Stimulated activated CD4-positive, alpha-beta T cell treated with anti-CD3 and anti-CD28 coated beads, Interleukin-2, amount 100 ng/mL, for 4 hours (primary cell): ENCODE measurements at places on chromosomes 6 and 20.

DNA sequence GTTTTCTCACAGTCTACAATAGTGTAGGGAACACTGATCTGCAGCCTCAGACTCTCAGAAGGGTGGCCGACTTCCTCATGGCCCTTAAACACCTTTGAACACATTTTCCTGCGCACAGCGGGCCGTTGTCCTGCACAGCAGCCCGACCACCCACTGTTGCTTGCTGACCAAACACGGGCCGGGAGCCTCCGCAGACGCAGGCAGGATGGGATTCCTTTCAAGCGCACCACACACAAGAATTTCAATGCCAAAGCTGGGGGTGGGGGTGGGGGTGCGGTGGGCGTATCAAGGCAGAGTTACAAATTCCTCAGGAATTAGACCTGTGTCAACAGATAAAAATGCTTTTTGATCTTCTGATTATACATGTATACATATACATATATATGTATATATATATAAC lies 74.5 kb downstream of the HUS1B start:
- no peak for DNase-seq

DNA sequence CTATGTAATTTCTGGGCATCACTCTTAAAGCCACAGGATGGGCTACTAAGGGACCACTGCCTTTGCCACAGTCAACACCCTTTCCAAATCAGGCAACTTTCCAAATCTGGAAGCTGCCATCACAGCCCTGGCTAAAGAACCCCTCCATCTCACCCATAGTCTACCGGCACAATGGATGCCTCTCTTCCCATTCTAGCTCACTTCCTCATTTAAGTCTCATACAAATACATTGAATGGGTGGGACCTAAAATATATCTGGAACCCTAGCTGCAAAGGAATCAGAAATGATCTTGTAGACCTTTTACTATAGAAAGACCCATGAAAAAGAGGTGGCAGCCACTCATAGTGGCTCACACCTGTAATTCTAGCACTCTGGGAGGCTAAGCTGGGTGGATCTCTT lies 3.3 kb upstream of the TREML4 start:
- DNase-seq: no peak

- DNase-seq: no peak
Observed at GRCh38 chr6:2510316-2510715, 240.4 kb downstream of the MYLK4 start.

DNA sequence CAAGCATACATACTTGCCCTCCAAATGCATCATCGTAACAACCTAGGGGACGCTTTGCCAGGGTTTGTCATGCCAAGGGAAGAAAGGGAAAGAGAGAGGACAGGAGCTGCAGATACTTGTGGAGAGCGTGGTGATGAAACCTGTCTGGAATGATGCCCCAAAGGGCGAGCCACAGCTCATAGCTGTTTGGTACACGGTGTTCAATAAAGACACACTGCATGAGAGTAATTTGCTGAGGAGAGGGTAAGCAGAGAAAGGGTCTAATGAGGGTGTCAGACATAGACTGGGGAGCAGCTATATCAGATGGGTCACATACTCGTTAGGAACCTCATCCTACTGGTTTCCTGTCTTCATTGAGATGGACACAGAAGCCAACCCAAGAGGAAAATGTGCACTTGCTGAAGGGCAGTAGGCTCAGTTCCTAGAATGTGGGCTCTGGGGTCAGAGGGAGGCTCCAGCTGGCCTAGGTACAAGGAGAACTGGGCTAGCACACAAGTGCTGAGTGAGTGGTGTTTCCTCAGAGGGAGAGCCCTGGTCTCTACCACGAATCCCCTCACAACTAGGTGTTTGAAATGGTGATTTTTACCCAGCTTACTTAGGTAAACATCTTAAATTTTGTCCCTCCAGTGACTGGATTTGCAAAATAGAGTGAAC lies 5.2 kb upstream of the FOXO3 start:
- no peak for DNase-seq

- no peak for DNase-seq
Observed at GRCh38 chr6:137291441-137291840, 72.3 kb upstream of the IFNGR1 start.

DNA sequence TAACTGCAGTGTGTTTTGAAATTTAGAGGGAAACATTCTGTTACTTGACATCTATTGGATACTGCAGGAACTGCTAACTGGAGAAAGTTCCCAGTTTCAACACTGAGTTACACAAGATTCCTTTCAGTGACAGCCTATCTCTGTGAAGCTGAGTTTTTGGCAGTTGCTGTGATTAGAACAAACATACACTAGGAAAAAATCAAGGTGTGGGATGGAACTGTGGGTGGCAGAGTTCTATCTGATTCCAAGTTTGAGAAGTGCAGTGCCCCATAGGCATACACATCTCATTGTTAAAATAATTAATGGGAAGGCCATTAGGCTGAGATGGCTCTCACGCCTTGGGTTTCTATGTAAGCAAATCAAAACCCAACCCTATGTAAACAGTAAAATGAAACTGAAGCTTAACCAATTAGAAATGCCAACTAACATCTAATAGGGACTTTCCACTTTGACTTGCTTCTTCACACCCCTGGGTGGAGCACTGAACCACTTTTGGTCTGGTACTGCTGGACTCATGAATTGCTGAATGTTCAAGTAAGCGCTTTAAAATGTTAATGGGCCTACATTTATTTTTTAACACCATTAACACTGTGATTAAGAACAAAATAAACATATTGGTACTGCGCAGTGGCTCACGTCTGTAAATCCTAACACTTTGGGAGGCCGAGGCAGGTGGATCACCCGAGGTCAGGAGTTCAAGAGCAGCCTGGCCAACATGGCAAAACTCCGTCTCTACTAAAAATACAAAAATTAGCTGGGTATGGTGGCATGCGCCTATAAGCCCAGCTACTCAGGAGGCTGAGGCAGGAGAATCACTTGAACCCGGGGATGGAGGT lies 55.2 kb upstream of the TBC1D7 start:
- no peak for DNase-seq

- DNase-seq: no peak
Observed at GRCh38 chr20:17281478-17281877, 54.6 kb downstream of the PCSK2 start.

DNA sequence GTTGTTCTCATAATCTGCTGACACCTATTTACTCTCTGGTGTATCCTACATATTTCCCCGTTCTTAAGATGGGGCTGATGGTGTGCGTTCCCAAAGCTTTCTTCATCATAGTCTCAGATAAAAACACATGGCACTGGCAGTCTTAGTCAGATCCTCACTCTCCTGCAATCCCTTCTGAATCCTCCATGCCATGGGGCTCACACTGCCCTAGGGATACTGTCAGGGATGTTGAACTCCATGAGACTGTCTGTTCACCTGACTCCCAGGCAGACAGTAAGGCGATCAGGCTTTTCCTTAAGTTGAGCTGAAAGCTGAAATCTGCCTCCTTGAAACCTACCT lies 76.0 kb downstream of the SLX4IP start:
- DNase-seq: no peak
